ENCODE measurements at places on chromosomes 1 and 21.

- DNase-seq, result no peak
Measured at GRCh38 chr21:44363278-44363677, 9.9 kb downstream of the TRPM2 start.

DNA sequence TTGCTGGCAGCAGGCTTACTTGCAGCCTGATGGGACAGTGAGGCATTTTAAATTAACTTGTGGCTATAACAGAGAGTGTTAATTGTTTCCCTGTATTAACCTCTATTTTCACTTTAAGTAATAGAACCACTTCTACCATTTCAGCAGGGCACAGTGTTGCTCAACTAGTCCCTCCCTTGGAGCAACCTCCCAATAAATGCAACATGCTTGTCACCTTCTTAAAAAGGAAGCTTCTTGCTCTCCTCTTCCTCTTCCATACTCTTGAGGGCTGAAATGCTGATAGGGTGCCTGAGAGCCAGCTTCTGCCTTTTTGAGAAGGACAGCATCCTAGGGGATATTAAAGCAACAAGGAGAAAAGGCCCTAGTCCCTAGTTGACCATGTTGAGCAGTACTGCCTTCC lies 52.1 kb downstream of the C4BPA start:
- DNase-seq, result no peak

- no peak for DNase-seq
Measured at GRCh38 chr1:46689897-46690296, 18.2 kb downstream of the TEX38 start.

DNA sequence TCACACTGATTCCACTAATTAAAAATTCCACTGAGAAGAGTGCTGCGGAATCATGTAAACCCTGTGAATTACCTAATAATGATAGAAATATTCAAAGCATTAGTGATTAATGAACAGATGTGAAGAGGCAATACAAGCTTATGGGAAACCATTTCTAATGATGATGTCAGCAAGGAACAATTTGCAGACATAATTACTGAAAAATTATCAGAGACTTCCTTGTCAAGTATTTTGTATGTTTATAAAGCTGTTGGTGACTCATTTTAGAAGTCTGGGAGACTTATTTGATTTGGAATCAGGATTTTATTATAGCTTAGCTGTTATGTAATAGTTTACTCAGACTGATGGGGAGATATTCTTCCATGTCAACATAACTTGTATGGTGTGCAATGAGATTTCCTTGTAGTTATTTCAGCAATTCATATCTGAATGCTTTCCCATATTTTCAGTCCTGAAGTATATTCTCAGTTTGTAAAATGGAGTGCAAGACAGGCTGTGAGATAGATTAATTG lies 135.5 kb downstream of the TGFB2 start:
- no peak for DNase-seq

GRCh38 chr1:235277709-235278108 lies 50.3 kb downstream of the ARID4B start:
- no peak for DNase-seq

GRCh38 chr1:222299524-222299923 lies 248.4 kb downstream of the HHIPL2 start:
- DNase-seq, result no peak

Data from stimulated activated CD8-positive, alpha-beta memory T cell treated with anti-CD3 and anti-CD28 coated beads, Interleukin-12 subunit alpha, Interleukin-12 subunit beta, amount 100 ng/mL, for 4 hours (primary cell).